Epithelial cell of prostate (primary cell): ENCODE measurements at places on chromosomes 7 and 10.

- no peak for DNase-seq
Observed at GRCh38 chr7:48078470-48078869, 10.6 kb upstream of the UPP1 start.

DNA sequence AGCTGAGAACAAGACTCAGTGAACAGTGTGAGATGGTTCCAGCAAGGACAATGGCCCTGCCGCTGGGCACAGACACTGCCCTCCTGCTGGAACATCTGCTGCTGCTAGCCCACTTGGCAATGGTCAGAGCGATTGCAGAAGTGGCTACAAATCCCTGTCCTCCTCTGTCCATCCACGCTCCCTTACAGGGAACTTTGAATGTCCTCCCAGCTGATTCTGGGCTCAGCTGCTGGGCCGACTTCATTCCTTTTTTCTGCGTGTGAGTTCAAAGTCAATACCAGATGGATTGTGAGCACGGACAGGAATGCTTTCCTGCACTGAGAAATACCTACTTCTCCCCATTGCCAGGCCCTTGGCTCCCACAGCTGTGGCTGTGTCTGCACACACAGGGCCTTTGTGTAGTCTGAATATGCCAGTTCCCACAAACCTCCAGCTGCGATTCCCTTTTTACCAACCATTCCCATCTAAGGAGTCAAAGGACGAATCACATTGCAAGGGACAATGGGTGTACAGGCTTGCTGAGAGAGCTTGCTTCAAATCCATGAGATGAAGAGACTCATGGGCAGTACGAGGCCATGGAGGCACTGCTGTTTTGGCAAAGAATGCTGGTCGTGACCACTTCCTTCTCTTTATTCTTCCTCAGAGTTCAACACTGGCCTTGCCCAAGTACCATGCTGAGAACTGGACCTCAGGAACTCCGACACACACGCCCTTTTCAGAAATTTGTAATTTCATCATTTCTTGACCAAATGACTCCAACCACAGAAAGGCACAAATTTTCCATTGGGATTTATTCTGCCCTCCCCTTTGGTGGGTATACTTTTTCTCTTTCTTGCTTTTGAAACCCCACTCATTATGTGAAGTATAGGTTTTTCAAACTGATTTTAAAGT lies 44.2 kb downstream of the BPGM start:
- DNase-seq, result no peak

GRCh38 chr7:473211-473734 lies 46.4 kb downstream of the PDGFA start:
- DNase-seq, result no peak

DNA sequence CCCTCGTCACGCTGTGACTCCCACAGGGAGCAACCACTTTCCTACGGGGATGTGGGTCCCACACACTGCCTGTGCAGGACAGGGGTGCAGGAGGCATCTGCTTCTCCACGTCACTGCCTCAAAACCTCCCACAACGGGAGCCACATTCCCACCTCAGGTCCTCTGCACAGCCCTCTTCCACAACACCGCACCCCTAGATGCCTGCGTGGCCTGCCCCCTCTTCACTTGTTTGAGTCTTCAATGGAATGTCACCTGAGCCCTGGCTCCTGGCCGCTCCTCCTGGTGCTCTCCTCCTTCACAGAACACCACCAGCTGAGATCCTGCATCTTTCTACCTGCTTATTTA lies 73.6 kb downstream of the MAD1L1 start:
- DNase-seq, result no peak

- DNase-seq, result no peak
Observed at GRCh38 chr7:81415181-81415580, 354.7 kb downstream of the HGF start.

GRCh38 chr7:21944616-21945453 lies 864 bp downstream of the CDCA7L start:
- no peak for DNase-seq

- DNase-seq, result no peak
Observed at GRCh38 chr10:66838656-66839055, 87.2 kb upstream of the LRRTM3 start.

- DNase-seq, result no peak
Observed at GRCh38 chr10:78738861-78739260, 329.9 kb upstream of the ZMIZ1 start.

GRCh38 chr10:61634746-61635145 lies 28.0 kb upstream of the CABCOCO1 start:
- DNase-seq, result no peak

DNA sequence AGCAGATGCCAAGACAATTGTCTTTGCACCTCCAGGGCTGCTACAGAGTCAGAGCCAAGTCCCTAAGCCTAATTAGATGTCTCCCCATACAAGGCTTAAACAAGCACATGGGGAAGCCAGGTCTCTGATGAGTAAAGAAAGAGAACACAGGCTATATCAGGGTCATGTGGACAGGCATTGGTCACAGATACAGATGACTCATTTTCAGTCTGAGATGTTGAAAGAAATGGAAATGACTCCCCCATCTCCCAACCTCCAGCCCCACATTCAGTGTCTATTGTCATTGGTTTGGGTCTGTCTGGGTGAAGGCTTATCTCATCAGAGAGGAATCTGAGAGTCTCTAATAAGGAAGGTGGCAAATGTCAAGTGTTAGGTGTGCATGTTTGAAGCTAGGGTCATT lies 290.1 kb upstream of the KIAA1217 start:
- DNase-seq, result peak; percentile 12

DNA sequence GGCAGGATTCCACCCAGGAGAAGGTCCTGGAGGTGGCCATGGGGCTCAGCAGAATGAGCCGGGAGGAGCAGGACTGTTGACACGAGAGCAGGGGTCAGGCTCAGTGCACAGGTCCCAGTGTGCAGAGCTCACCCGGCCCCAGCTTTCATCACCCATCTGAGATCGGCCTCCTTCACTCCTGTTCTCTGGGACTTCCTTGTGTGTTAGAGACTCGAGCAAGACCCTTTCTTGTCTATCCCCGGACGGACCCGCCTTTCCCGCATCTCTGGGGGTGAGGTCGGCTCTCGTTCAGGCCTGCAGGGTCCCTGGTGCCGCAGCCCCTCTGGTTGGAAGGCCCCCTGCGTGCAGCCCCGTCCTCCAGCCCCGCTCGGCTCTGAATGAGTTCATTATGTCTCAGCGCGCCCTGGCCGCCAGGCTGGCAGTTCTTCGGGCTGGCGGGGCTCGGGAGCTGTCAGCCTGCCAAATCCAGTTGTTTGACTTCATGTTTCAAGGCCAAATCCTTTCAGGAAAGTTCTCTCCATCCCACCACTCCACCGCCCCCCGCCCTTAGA lies 127.9 kb downstream of the LHPP start:
- no peak for DNase-seq

- no peak for DNase-seq
Observed at GRCh38 chr7:52088008-52088901, 771.6 kb upstream of the COBL start.

DNA sequence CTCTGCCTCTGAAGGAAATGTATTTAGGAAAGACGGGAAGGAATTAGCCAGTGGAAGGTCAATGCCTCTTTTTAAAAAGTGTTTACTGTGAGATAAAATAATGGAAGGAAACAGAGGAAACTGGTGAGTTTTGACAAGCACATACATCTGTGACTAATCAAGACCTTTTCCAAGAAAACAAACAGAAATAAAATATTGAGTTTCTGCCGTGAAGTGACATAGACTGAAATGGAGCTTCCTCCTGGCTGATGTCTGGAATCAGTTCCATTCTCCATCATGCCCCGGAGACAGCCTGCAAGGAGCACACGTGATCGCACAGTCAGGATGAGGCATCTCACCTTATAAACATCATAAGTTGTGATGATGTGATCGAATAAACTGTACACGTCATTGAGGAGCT lies 30.7 kb downstream of the TECTB start:
- DNase-seq, result no peak

- no peak for DNase-seq
Observed at GRCh38 chr10:103542764-103543616, 49.5 kb downstream of the NEURL1 start.

GRCh38 chr10:113897693-113898618 lies 43.5 kb downstream of the NHLRC2 start:
- DNase-seq, result no peak
